ENCODE measurements at places on chromosomes 12 and 14.

DNA sequence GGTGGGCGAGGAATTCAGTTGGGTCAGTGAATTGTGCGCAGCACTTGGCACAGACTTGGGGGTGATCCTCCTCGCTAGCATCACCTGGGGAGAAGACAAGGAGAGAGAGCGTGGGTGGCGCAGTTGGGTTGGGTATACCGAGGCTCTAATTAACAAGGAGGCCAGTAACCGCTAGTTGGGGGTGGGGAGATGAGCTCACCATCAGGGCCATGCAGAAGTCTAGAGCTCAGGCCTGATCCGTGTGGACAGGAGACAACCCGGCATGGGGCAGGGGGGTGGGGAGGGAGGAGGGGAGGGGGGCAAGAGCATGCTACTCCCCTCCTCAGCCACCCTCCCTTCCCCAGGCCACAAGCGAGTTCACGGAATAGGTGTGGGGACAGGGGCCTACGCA is 580 bp downstream of the SALL2 start:
- no peak for DNase-seq

DNA sequence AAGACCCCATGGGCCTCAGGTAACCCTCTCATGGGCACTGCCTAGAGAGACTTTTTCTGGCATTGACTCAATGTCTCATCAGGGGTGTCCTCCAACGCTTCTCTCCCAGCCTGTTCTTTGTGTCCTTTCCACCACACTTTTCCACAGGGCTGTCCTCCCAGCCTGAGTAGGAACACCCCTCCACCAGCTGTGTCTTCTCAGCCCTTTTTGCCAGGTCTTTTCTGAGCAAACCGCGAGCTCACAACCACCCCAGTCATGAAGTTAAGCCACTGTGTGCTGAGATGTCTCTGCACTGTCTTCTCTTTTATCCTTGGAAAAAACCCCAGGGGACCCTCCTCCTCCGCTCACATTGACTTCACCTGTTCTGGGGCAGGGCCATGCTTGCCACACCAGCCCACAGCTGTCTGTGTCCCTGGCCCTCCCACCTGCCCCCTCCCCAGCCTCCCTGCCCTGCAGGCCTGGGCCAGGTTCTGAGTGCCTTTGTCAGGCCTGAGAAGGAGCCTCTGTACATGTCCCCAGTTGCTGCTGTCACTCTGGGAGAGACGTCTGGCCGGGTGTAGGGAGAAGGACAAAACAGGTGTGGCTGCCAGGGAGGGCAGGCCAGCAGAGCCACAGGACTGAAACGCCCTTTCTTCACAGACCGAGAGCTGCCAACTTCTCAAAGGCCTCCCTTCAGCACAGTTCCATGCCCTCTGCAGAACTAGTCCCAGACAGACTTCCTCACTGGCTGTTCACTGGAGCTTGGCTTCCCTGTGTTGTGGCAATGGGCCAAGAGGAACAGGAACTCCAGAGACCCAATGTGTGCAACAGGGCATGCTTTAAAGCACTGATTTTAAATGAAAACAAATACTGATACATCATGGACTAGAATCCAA is 50.5 kb upstream of the PNMA1 start:
- DNase-seq, result no peak

DNA sequence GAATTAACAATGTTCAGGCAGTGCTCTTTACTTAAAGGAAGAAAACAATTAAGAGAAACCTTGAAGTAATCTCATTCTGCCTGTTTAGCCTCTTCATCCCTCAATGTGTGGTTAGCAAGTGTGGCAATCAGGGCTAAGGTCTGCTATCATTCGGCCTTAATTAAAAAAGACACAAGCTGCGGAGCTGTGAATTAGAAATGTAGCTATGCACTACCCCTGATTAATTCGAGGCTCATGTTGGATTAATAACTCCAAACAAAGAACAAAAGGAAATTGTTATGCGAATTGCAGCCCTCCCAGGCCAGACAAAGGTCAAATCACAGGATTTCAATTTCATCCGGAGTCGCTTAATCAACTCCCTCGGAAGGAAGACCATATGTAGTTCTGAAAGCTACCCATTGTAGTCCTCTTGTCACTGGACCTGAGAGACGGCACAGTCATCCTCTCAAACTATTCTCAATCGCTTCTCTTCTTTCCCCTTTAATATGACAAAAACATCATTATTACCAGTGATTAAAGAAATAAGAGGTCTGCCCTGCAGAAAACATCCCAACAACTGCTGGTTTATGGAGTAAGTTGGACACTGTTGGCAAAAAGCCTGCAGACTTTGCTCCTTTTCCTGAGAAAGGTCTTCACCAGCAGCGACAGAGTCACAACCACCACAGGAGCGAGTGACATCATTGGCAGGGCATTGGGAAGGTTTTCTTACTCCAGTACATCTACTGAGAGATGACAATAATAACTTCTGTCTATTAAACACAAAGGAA is 71.1 kb upstream of the SOX5 start:
- no peak for DNase-seq

GRCh38 chr12:3033539-3033867 is 43.7 kb upstream of the TSPAN9 start:
- DNase-seq, result no peak
